Stimulated activated CD8-positive, alpha-beta memory T cell treated with anti-CD3 and anti-CD28 coated beads, Interleukin-7, amount 100 ng/mL, for 48 hours (primary cell): ENCODE measurements at places on chromosomes 5 and 9.
A peak's percentile ranks its signal among the peaks of the same experiment; 100 is the strongest.

DNA sequence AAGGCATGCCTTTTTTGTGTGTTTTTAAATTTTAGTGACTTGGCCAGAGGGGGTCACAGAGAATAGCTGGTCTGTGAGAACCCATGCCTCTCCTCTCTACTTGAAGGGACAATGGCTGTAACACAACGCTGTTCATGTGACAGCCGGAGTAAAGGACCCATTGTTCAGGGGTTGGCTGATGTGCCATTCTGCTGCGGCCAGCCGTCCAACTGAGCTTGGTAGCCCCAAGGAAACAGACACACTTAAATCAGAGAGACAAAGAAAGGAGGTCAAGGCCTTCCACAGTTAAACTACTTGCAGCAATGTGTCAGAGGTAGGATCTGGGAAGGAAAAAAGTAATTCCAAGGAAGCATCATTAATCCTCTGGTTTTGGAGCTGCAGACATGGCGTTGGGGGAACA, 8.1 kb downstream of the MEGF10 start:
- DNase-seq, result no peak

GRCh38 chr5:122144236-122144635, 14.9 kb downstream of the ZNF474 start:
- DNase-seq, result no peak

DNA sequence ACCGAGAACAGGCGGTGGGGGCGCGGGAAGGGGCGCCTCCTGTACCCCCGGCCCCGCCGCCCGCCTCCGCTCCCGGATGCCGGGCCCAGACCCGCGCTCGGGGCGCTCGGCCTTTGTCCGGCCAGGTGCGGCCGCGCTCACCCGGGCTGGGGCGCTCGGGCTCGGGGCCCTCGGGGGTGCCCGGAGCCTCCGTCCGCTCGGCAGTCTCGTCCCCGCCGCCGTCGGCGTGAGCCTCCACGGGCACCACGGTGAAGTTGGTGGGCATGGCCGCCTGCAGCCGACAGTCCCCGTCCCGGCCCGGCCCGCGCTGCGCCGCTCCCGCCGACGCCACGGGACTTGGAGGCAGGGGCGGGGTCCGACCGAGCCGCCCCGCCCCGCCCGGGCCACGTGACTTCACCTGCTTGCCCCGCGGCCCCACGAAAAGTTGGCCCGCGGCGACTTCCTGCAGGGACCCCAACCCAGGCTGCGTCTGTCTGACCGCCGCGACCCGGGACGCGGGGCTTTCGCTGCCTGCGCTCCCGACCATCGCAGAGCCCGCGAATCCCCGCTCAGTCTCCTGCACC, at the start of gene SLC12A7:
TSS of gene SLC12A7 (minus strand) at position 337 of the 563 bp plus-strand sequence. CDS start at position 265, 72 bp downstream.
- DNase-seq, result peak; percentile 33

DNA sequence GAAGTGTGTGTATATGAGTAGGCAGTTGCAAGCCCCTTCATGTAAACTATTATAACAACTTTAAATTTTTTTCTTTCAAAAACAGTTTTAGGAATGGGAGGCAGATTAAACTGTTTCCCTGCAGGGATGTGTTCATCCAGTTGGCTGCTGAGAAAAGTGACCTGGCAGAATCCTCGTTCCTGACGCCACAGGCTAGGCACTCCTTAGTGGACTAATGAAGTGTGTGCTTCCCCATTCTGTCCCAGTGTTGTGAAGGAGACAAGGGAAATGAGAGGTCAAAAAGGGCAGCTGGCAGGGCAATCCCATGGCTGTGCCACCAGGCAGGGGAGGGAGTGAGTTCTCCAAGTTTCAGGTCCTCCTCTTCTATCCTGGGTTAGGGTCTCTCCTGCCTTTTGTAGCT, 59.8 kb downstream of the FOXD1 start:
- DNase-seq, result no peak

GRCh38 chr9:136309806-136310220, 5.9 kb upstream of the CCDC187 start:
- DNase-seq, result no peak

GRCh38 chr5:177973066-177973635, 22.9 kb downstream of the PROP1 start:
- no peak for DNase-seq

- DNase-seq, result no peak
Observed at GRCh38 chr9:136977223-136977622, at the start of gene PTGDS. PTGDS (plus strand) TSS chr9:136977504; CDS start chr9:136977579, 75 bp downstream.

DNA sequence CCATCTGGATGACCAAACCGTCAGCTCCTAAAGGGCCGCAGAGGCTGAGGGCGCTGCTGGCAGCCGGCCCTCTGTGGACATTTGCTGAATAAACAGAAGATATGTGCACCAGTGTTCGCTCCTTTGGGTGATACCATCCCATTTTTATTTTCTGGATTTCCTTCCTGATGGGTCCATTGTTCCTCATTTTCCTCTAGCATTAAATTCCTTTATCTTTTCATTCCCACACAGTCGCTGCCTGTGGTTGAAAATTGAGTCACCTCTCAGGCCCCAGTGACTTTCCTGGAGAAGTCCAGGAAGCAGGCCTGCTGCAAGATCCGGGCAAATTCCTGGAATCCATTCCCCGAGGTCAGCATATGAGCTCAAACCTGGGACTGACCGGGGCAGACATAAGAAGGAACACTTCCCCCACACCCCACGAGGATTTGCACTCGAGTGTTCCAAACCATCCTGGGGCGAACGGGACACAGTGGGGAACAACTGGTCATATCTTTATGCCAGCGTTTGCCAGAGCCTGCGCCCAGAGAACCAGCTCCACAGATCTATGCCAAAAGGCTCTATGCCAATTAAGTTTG, 86.7 kb upstream of the PCA3 start:
- DNase-seq, result no peak

- no peak for DNase-seq
Observed at GRCh38 chr5:143554187-143554717, 150.8 kb upstream of the NR3C1 start.

DNA sequence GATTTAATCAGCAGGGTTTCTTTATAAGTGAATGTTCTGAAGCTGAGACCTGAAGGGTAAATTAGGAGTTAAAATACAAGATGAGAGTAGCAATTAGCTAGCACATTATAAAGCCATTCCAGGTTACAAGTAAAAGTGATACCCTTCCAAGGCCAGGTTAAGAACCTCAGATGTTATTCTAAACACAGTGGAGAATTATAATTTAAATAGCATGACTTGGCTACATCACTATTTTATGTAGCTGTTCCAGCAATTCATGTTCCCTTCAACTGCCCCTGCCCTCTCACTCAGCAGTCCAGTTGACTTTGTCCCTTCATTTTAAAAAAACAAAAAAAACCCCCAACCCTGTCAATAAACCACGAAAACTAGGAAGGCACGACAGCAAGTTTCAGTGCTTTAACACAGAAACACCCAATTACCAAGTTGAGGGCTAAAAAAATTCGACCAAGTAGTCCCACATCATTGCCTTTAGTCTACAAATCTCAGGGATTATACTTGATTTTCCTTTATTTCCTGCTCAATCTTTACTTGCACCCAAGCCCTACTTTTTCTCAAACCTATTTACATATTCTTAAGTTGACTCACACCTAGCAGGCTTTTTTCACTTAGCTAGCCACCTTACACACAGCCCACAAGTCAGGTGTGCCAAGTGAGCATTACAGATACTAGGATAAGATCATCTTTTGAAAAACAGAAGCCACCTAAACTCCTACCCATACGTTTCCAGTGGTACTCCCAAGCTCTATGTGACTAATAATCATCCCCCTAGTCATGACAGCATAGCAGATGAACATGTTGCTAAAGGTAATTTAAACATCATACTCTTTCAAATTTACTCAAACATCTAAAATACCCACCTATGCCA, 3.4 kb downstream of the RPL37 start:
- DNase-seq, result no peak

- DNase-seq, result no peak
Observed at GRCh38 chr5:2721385-2722138, 29.9 kb downstream of the IRX2 start.

DNA sequence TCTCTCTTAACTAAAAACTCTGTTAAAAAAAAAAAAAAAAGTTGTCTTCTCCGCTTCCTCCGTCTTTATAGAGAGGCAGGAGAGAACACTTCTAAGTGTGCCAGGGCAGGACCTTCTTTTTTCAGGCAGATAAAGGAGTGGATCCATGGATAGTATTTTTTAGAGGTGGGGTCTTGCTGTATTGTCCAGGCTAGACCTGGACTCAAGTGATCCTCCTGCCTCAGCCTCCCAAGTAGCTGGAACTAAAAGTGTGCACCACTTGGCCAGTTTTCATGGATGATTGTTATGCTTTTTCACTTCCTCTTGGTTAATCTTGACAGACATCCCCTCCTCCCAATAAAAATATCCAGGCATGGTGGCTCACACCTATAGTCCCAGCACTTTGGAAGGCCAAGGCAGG, 20.0 kb upstream of the GNE start:
- DNase-seq, result no peak

DNA sequence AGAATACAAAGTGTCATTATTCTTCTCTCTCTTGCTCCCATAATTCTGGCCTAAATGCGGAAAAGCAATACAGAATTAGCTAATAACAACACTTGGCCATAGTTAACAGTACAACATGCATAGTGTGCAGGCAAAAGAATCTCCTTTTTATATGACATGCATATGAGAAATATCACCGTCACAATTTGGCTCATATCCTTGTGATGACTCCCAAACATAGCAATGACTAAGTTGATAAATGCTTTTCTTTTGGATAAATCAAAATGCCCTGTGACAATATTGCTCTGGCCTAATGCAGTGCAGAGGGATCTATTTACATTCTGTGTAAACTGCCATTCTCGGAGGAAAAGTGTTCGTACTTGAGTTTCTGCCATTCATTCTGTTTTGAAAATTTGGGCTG, 121.9 kb upstream of the GHR start:
- no peak for DNase-seq

GRCh38 chr5:72658161-72658560, 151.0 kb upstream of the ZNF366 start:
- DNase-seq, result no peak

GRCh38 chr5:150251504-150251903, 38.1 kb downstream of the CAMK2A start:
- DNase-seq, result no peak

- no peak for DNase-seq
Observed at GRCh38 chr5:37975531-37975930, 135.7 kb upstream of the GDNF start.
